ENCODE measurements at places on chromosomes 1 and 21.

GRCh38 chr1:162892906-162893611 lies 32.1 kb upstream of the CCDC190 start:
- DNase-seq: no peak

- no peak for DNase-seq
These were observed 20.7 kb downstream of the GPR157 start for GRCh38 chr1:9108056-9108665.

DNA sequence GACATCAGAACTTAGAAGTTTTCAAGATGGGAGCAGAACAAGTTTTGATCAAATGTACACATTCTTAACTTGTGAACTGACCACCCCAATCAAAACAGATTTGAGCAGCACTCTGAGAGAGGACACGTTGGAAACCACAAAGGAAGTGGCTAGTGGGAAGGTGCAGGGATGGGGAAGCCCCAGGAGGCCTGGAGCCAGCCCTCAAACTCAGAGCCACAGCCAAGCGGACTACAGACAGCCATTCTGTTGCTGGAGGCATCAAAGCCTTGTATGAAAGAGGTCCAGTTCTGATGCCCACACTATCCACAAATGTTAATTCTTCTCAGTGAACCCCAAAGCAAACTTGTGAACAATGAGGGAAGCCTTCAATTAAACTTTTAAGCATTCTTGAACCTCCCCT lies 143.6 kb upstream of the RAB4A start:
- no peak for DNase-seq

- DNase-seq: no peak
These were observed 104.0 kb upstream of the BMP8A start for GRCh38 chr1:39387452-39387851.

DNA sequence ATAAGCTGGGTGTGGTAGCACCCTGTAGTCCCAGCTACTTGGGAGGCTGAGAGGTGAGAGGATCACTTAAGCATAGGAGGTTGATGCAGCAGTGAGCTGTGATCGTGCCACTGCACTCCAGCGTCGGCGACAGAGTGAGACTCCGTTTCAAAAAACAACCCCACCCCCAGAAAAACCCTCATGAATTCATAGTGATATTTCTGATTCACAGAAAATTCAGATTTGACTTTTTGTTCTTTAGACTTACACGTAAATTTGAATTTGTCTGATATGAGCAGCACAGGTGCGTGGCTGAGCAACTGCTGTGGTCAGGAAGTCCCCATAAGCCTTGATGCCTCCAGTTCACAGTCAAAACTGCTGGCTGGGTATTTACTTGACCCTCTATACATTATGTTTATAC lies 10.0 kb upstream of the MORC3 start:
- DNase-seq: no peak

DNA sequence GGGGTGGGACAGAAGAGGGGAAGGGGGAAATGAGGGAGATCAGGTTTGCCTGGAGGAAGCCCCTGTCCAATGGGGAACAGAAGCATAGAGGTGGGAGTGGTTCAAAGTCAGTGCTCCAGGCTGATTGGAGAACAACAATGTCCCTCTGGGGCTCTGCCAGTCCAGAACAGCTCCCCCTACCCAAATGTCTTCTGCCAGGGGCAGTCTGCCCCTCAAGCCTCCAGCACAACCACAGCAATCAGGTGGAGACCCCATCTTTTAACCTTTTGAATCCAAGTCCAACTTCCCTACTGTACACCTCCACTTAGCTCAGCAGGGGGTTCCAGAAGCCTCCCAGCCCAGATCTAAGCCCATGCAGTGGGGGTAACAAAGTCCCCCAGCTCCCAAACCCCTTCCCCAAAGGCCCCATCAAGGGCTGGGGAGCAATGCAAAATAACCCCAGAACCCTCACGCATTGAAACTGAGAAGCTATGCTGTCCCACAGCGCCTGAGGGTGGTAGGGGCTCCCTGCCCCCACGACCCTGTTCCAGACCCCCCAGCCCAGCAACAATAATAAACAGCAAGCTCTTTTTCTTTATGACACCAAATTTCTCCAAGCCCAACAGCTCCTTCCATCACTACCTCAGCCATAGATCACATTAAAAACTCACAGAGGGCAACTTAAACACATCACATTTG lies 3.3 kb downstream of the AHDC1 start:
- DNase-seq: no peak

- DNase-seq: no peak
These were observed 332.1 kb downstream of the PTPRC start for GRCh38 chr1:198970916-198971315.

GRCh38 chr1:50985094-50985493 lies 15.0 kb downstream of the CDKN2C start:
- DNase-seq: no peak

GRCh38 chr1:28507247-28507645 lies 1.4 kb downstream of the RCC1 start:
- no peak for DNase-seq
